ENCODE measurements at places on chromosomes 13 and 19. TPM values are rescaled to one million over a fixed set of nuclear protein-coding genes. Genes with fewer than 3 reads are reported as not detected.

The DPF1 gene
- total RNA-seq: 4.0 TPM

DNA sequence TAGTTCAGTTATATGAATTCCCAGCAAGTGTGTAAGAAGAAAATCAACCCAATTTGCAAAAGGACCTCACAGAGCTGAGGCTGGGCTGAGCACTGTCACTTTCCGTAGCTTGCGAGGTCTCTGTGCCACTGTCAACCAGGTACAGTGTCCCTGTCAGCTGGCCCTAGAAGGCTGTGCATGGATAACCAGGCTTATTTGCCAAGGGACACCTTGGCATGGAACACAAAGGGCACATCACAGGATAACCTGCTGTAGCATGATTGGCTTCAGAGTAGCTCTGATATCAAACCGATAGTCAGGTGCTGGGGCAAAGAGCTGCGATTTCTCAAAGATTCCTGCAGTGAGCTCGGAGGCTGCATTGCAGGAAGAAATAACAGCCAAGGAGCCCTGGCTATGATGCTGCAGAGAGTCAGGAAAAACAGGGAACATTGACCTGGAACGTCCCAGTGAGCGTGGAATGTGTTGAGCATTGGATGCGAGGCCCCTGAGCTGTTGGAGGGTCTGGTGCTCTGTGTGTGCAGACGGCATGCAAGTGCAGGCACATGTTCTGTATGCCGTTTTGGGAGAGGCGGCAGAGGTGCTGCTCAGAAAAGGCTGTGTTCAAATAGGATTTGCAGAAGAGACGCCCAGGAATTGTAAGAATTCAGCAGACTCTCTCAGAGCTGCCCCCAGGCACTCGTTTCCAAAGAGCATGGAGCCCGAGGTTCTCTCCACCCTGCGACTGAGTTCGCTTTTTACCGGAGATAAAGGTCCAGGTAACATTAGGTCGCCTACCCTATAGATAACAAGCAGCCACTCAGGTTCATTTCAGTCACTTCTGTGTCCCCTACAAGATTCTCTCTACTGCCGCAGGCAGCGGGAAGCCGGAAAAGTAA lies 213.5 kb upstream of the IRS2 start:
- no peak overlapping the region for H3K4me3 ChIP-seq
- DNase-seq: no peak
- H3K27ac ChIP-seq: no peak overlapping the region
- no peaks in the 10 kb centered on the region for H3K36me3 ChIP-seq

DNA sequence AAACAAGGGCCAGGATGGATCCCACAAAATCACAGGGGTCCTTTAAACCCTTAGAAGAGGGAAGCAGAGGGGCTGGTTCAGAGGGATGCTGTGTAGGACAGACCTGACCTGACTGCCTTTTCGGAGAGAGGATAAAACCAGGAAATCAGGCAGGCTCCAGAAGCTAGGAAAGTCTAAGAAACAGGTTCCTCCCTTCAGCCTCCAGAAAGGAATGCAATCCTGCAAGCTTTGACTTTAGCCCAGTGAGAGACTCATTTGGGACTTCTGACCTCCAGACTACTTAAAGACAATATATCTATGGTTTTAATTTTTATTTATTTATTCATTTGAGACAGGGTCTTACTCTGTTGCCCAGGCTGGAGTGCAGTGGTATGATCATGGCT lies 5.3 kb downstream of the RAB20 start:
- no peak overlapping the region for H3K27ac ChIP-seq
- H3K27me3 ChIP-seq: no peaks in the 10 kb centered on the region
- H3K36me3 ChIP-seq: no peaks in the 10 kb centered on the region
- no peak for DNase-seq
- H3K4me1 ChIP-seq: no peaks in the 10 kb centered on the region

The COPE gene
- total RNA-seq: 277 TPM

- DNase-seq: no peak
- no peaks in the 10 kb centered on the region for H3K4me1 ChIP-seq
- H3K4me3 ChIP-seq: no peak within 1 kb of the TSS
- no peaks in the 10 kb centered on the region for H3K36me3 ChIP-seq
Measured at GRCh38 chr13:85799097-85799582, at the start of gene SLITRK6. SLITRK6 (minus strand) TSS chr13:85799419; CDS start chr13:85796508, 2,911 bp downstream.

- peaks cover 21% of the 10 kb centered on the region for H3K36me3 ChIP-seq
- H3K4me1 ChIP-seq: no peaks in the 10 kb centered on the region
- no peak overlapping the region for H3K4me3 ChIP-seq
- DNase-seq: no peak
- no peaks in the 10 kb centered on the region for H3K27me3 ChIP-seq
Measured at GRCh38 chr19:15393963-15394362, 14.4 kb upstream of the AKAP8 start.

DNA sequence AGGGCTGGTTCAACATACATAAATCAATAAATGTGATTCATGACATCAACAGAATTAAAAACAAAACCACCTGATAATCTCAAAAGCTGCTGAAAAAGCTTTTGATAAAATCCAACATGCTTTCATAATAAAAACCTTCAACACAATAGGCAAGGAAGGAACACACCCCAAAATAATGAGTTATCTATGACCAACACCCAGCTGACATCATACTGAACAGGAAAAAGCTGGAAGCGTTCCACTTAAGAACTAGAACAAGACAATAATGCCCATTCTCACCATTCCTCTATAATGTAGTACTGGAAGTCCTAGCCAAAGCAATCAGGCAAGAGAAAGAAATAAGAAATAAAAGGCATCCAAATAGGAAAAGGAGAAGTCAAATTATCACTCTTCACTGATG lies 116.2 kb upstream of the FREM2 start:
- no peak overlapping the region for H3K27ac ChIP-seq
- H3K27me3 ChIP-seq: no peaks in the 10 kb centered on the region
- no peaks in the 10 kb centered on the region for H3K36me3 ChIP-seq
- no peak for DNase-seq

DNA sequence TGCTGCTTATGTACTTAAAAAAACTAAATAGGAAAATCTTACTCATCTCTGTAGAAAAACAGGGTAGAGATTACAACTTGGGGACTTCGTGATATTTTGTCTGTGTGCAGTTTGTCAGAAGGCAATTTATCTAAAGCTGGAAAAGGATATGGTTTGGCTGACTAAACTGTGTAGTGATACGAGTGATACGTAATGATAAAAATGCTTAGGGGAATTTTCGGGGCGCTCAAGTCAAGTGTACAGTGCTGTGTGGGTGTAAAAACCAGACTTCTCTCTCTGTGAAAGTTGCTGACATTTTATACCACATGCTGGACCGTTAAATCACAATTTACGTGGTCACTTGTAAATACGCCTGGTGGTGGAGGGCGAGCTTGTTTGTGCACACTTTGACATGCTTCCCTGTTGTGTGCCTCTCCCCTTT lies 221.7 kb downstream of the KCNRG start:
- peaks cover 16% of the 10 kb centered on the region for H3K4me1 ChIP-seq
- no peaks in the 10 kb centered on the region for H3K27me3 ChIP-seq
- H3K4me3 ChIP-seq: no peak overlapping the region
- peak; percentile 78 for DNase-seq
- H3K36me3 ChIP-seq: no peaks in the 10 kb centered on the region

The PGLYRP2 gene
- total RNA-seq: 0.26 TPM

The ZNF135 gene
- not detected for total RNA-seq

GRCh38 chr19:3450796-3451411 lies 29.4 kb downstream of the SMIM24 start:
- no peaks in the 10 kb centered on the region for H3K4me1 ChIP-seq
- no peak overlapping the region for H3K4me3 ChIP-seq
- no peak for DNase-seq

DNA sequence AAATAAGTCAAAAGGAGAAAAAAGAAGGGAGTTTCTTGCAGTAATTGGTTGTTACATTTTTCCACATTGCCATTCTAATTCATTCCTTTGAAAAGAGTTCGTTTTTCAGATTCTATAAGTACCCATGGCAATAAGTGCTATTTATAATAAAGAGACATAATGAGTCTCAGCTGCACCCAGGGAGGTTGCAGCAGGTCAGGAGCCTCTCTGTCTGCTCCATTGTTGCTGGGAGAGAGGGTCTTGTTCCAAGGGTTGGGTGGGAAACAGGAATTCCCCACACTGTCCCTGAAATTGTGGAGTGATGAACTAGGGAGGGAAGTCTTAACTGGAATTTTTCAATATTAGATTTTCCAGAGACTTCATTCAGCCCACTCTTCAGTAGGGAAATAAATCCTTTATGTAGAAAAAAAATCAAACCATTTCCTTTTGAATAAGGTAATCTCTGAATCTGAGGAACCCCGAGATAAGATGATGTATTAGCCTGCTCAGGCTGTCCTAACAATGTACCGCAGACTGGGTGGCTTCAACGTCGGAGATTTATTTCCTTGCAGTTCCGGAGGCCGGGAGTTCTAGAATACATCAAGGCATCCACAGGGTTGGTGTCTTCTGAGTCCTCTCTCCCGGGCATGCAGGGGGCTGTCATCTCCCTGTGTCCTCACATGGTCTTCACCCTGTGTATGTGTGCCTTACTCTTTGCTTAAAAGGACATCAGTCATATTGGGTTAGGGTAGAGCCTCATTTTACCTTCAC lies 342.7 kb upstream of the TMTC4 start:
- no peaks in the 10 kb centered on the region for H3K27me3 ChIP-seq
- H3K4me1 ChIP-seq: no peaks in the 10 kb centered on the region
- H3K27ac ChIP-seq: no peak overlapping the region
- H3K36me3 ChIP-seq: no peaks in the 10 kb centered on the region
- H3K4me3 ChIP-seq: no peak overlapping the region
- no peak for DNase-seq

The PRRG2 gene
- 0.82 TPM for total RNA-seq

GRCh38 chr13:99246100-99246499 lies 12.1 kb downstream of the GPR18 start:
- H3K27me3 ChIP-seq: no peaks in the 10 kb centered on the region
- H3K27ac ChIP-seq: no peak overlapping the region
- H3K4me1 ChIP-seq: no peaks in the 10 kb centered on the region
- DNase-seq: no peak
- H3K36me3 ChIP-seq: peaks cover 5% of the 10 kb centered on the region

DNA sequence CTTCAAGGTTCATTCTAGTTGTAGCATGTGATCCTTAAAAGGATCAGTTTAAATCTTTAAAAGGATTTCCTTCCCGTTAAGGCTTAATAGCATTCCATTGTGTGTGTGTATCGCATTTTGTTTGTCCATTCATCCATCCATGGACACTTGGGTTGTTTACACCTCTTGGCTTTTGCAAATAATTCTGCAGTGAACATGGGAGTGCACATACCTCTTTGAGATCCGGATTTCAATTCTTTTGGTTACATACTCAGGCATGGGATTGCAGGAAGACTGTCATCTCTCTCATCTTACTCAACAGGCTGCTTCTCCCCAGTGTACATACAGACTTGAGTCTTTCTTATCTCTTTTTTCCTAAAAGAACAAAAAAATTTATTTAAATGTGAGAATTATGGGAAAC lies 1.2 kb downstream of the RNF113B start:
- H3K27ac ChIP-seq: no peak overlapping the region
- H3K4me3 ChIP-seq: no peak overlapping the region
- H3K27me3 ChIP-seq: no peaks in the 10 kb centered on the region
- H3K36me3 ChIP-seq: no peaks in the 10 kb centered on the region

DNA sequence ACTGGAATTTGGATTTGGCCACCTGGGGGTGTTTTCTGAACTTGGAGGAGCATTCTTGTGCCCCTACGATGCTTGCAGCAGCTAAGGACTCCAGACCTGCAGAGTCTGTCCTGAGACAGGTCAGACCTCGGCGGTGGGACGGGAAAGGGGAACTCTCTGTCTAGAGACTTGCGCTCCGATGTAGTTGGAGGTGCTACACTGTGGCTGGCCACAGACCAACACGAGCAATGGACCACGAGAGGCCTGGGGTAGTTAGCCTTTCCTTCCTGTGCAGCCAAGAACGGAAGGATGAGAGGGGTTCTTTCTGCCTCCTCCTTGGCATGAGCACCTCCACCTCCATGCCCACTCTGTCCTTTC lies 5.9 kb upstream of the GRAMD1A start:
- no peaks in the 10 kb centered on the region for H3K36me3 ChIP-seq
- H3K4me3 ChIP-seq: no peak overlapping the region
- H3K27ac ChIP-seq: no peak overlapping the region
- DNase-seq: no peak
